GM06990 (cell line): ENCODE measurements at places on chromosomes 1 and 21.

DNA sequence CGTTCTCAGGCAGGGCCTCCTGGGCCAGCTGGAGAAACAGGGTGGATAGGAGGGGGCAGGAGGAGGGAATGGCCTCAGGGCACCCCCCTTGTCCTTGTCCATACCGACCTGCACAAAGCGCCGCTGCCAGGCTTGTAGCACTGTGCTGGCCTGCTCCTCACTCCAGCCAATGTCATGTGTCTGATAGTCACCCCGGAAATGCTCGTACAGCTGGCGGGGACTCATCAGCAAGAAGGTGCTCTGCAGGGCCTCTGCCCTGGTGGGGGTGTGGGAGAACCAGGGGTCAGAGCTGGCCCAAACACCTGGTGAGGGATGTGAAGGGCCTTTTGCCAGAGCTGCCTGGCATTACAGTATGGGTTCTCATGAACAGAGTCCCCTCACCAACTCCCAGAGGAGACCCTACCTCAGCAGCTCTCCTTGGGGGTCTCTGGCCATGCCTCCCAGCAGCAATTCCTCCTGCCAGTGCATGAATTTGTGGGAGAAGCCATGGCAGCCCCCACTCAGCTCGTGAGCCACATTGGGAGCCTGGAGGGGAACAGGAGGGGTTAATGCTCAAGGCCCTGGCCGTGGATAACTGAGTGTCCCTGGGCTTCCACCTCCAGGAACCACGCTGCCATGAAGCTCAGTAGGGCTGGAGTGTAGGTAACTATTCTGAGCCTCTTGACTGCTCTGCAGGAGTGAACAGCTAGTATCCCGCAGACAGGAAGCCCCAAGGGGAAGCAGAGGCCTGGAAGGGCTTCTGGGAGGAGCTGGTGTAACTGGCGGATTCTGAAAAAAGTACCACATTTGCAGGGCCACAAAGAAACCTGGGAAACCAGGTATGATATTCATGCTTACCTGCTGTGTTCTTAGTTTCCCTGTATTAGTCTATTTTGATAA is 13.3 kb downstream of the PTCH2 start:
- DNase-seq = no peak

DNA sequence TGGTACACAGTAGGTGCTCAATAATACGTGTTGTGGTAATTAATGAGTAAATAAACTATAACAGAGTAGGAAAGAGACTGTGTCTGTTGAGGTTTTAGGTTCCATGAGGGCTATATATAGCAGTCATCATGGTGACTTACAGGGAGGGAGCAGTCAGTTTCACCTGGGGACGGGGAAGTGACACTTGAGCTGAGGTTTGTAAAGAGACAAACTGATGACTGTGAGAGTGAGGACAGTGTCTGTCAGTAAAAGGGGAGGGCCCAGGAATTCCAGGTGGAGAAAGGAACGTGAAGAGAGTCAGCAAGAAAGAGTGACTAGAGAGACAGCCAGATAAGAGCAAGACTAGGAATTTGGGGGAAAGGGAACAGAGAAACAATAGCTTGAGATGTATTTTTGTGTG is 30.2 kb downstream of the ABCA4 start:
- no peak for DNase-seq

DNA sequence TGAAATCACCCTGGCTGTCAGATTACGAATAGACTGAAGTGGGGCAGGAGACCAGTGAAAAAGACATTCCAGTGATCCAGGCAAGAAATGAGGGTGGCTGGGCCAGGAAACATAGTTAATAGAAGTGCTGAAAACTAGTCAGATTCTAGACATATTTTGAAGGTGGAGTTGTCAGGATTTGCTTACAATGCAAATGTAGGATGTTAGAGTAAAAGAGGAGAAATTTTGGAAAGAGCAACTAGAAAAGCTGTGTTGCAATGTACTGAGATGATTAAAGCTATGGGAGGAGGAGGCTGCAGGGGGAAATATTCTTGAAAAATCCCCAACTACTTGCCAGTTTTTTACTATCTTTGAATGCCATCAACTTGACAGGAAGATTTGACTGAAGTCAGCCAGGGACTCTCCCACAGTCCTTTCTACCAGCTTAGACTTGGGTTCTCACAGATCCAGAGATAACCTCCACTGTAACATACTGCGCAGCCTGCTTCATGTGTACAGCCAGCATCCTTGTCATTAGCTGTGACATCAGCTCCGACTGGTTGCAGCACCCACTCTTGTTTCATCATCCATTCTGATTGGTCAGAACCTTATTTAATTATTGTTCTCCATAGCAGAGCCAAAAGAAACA is 109.7 kb downstream of the TSEN15 start:
- peak; percentile 26 for DNase-seq

DNA sequence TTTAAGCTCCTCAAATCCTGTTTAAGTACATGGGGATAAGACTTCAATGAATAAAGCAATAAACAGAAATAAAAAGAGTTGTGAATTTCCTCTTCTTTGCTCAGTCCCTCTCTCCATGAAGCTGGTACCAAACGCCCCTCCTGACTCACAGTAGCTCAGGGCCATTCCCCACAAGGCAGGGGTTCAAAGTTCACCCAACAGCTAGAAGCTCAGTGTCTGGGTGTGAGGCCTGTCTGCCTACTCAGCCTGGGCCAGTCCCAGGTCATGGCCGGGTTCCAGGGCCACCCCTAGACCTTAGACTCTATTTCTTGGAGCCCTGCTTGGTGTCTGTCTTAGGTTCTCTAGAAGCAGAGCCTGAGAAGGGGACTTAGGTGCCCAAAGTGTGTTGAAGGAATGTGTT is 251.5 kb downstream of the GRIK3 start:
- DNase-seq = no peak

DNA sequence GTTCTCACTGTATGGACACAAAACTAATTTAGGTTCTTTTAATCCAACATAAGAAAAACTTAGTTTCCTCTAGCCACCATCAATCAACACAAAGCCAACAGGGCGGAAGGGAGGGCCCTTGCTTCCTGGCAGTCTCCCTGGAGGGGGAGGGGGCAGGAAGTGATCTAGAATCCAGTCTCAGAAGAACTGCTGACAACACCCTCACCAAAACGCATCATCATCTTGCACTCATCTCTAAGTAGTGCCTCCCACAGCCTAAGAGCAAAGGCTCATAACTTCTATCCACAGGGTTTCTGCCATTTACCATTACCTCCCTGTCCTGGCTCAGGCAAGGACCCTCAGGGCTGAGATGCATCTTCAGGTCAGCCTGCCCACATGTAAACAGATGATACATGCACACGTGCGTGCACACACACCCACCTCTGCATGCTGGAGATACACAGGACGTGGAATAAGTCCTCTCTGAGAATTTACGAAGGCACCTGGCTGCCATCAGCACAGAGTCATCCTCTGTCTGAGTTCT is 20.5 kb downstream of the HIVEP3 start:
- no peak for DNase-seq

GRCh38 chr1:160748878-160749269 is 9.8 kb downstream of the SLAMF7 start:
- no peak for DNase-seq

GRCh38 chr1:160722726-160723125 is 11.1 kb upstream of the CD48 start:
- DNase-seq = no peak

DNA sequence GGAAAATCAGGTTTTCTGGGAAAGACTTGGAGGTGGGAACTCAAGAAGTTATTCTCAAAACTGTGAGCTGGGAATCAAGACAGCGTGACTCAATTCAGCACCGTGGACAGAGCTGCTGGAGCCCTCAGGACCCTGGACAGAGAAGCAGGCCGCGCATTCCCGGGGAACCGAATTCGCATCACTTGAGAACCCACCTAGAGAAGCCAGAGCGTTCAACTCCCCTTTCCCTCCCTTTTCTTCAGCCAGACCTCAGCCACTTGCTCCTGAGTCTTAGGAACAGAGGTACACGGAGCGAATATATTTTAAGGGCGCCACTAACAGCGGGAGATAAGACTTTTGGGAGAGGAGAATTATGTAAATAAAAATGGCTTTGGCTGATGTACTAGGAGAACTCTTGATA is 2.0 kb upstream of the LIN28A start:
- DNase-seq = peak; percentile 30

GRCh38 chr1:50930193-50930592 is 29.9 kb downstream of the FAF1 start:
- peak; percentile 40 for DNase-seq

DNA sequence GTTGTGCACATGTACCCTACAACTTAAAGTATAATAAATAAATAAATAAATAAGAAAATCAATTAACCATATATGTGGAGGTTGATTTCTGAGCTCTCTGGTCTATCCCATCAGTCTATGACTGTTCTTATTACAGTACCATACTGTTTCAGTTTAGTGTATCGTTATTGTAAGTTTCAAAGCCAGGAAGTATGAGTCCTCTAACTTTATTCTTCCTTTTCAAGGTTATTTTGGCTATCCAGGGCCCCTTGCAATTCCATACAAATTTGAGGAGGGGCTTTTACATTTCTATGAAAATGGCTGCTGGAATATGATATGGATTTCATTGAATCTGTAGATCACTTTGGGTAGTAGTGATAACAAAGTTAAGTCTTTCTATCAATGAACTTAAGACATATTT is 96.9 kb upstream of the BCL9 start:
- DNase-seq = no peak

DNA sequence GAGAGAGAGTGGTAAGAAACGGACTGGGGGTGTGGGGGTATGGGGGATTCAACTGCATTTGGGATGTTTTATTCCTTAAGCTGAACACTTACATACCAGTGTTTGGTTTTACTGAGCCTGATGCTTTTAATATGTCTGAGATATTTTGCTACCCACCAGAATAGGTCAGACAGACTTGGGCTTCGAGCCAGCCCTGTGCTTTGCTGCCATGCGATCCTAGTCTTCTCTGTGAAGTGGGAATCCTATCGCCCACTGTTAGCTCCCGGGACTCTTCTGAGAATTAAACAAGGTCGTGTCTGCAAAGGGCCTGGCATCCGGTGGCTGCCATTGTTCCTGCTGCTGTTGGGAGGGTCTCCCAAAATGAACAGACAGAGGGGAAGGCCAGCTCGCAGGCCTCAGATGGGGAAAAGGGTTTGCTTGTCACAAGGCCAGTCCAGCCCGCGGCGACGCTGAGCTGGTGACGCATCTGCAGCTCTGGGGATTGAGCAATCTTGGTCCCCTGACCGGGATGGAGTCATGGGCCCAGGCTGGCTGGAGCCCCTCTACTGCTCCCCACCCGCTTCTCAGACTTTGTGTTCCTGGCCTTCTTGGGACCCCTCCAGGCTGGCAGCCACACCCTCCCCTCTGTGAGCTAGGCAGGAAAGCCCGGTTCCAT is 26.9 kb upstream of the ECE1 start:
- DNase-seq = no peak

DNA sequence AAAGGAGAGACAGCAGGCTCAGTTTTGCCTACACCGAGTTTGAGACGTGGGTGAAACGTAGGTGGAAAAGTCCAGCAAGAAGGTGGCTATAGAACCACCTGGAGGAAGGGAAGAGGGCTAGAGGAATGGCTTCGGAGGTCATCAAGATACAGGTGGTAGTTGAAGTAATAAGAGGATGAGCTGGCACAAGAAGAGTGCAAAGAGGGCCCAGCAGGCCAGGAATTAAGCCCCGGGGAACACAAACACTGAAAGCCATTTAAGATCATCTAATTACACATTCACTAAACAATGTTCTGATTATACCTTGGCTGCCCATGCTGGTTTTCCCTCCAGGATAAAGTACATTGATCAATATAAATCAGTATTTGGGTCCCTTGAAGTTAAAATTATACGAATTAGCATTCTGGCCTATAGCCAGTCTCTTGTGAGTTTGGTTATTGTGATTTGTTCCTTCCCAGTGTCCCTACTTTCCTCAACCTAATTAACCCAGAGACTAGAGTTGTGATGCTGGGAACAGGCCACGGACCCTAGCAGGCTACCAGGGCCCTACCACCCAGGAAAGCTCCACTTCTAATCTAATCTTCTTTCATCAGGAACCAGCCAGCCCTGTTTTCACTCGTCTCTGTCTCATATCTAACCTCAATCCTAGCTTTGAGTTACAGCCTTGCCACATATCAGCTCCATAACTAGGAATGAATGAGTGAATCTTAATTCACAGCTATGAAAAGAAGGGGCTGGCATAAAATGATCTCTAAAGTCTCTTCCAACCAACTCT is 26.4 kb upstream of the PPP1R15B start:
- DNase-seq = no peak

DNA sequence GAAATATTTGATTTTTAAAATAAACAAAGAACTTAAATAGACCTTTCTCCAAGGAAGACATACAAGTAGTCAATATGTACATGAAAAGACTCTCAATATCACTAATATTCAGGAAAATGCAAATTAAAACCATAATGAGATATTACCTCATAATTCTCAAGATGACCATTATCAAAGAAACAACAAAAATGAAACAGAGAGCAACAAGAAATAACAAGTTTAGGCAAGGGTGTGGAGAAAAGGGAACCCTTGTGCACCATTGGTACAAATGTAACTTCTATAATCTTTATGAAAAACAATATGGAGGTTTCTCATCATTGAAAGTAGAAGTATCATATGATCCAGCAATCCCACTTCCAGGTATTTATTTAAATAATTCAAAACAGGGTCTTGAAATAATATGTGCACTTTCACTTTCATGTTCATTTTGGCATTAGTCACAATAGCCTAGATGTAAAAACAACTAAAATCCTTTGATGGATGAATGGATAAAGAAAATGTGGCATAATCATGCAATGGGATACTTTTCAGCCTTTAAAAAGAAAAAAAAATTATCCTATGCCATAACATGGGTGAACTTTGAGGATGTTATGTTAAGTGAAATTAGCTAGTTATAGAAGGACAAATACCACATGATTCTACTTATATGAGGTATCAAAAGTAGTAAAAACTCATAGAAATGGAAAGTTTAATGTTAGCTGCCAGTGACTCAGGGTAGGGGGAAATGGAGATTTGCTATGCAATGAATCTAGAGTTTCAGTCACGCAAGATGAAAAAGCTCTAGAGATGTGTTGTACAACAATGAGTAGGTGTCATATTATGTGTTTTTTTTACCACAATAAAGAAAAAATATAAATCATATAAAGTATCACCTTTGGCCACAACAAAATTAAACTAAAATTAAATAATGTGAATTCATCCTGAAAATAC is 114.5 kb upstream of the LYPLAL1 start:
- DNase-seq = no peak

- DNase-seq = no peak
Measured at GRCh38 chr21:34343838-34344381, 19.9 kb upstream of the KCNE2 start.

- no peak for DNase-seq
Measured at GRCh38 chr1:6294080-6294889, 33.4 kb upstream of the GPR153 start.

GRCh38 chr1:84772428-84772943 is 82.2 kb upstream of the SSX2IP start:
- DNase-seq = no peak
